ENCODE measurements at places on chromosomes 13 and 19.

DNA sequence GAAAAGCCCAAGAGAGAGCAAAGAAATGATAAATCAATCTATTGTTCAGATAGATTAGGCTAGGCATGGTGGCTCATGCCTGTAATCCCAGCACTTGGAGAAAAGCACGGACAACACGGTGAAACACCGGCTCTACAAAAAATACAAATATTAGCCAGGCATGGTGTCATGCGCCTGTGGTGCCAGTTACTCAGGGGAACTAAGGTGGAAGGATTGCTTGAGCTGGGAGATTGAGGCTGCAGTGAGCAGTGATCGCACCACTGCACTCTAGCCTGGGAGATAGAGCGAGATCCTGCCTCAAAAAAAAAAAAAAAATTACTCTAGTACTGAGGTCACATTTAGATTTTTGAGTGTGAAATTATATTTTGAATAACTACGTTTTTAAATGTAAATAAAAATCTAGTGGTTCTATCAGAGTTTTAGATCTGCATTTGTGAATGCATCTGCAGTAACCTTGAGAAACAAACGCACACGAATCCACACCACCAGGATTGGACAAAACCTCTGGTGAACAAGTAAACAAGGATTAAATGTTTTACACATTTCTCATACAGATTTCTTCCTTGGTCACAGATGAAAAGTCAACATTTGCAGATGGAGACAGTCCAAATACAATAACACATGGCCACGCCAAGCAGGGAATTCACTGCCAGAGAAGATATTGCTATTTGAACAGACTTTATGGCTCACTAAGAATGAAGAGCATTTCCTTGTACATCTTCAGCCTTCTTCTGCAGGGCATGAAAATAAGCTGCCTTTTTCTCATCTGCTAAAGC lies 917.6 kb downstream of the PCDH9 start:
- no peak for DNase-seq

DNA sequence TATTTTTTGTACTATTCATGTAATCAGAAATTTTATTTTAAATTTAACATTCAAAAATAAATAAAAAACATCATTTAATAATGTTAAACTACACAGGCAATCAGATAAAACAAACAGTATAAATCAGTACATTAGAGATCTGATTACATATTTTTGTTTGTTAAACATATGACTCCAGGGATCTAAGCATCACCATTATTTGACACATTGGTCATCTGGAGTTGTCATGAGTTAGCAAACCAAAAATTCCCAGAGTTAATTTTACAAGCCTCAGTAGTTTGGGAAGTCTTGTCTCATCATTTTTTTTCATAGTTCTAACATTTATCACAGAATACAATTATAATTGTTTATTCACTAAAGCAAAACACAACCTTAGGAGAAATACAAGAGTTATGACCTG lies 770.8 kb upstream of the SLITRK6 start:
- DNase-seq = no peak

DNA sequence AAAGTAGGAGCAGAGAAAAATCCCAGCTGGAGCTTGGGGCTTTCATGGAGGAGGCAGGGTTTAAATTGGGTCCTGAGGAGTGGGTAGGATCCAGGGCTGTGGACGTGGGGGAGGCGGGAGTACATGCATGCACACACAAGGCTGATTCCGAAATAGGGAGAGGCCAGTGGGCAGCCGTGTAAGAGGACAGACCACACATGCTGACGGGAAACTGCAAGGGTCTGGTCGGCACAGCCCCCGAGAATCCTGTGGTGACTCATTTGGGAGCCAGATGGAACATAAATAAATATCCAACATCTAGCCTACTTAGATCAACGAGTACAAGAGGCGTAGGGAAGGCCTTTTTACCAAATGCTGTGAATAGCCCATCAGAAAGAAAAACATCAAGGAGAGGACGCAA lies 216.3 kb upstream of the ZNF507 start:
- no peak for DNase-seq

- no peak for DNase-seq
These were observed 98.9 kb upstream of the SIAH3 start for GRCh38 chr13:45950386-45951000.

- no peak for DNase-seq
These were observed 6.4 kb downstream of the ZNF808 start for GRCh38 chr19:52533901-52534300.

- DNase-seq = no peak
These were observed 29.2 kb downstream of the SIPA1L3 start for GRCh38 chr19:37936166-37936565.

DNA sequence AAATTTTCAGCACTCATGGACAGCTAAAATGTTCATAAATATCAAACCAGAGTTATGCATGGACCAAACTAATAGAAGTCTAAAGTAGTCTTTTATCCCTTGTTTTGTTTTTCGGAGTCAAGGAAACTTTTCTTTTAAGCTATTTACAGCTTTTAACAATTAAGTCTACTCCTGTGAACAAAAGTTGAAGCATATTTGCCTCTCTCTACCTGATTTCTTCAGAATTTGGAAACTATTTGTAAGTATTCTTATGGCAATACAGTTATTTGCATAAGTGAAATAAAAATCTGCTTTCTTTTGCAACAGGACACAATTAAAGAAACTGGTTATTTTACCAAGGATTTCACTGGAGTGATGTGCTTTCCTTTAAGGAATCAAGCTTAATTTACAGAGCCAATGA lies 47.1 kb upstream of the ANKRD10 start:
- DNase-seq = no peak

- DNase-seq = peak; percentile 1
These were observed 688 bp downstream of the ZNF606 start for GRCh38 chr19:58001895-58002369.

DNA sequence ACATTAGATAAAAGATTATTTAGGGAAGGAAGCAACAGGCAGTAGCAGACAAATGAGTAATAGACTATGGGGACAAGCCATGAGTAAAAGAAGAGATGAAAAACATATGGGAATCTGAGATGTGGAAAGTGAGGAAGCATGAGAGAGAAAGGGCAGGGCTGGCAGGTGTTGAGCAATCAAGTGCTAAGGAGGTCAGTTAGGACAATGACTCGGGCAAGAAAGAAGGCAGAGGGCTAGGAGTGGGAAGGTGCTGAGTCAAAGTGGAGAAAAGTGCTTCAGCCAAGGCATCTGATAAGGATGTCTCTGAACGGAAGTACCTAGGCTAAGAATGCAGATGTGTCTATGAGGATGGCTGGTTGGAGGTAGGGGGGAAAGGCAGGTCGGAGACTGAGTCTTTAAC lies 291.9 kb upstream of the HTR2A start:
- no peak for DNase-seq

- DNase-seq = no peak
These were observed 8.3 kb downstream of the IRS2 start for GRCh38 chr13:109778102-109778542.

- DNase-seq = no peak
These were observed 34.4 kb upstream of the VWA8 start for GRCh38 chr13:41995336-41995735.

DNA sequence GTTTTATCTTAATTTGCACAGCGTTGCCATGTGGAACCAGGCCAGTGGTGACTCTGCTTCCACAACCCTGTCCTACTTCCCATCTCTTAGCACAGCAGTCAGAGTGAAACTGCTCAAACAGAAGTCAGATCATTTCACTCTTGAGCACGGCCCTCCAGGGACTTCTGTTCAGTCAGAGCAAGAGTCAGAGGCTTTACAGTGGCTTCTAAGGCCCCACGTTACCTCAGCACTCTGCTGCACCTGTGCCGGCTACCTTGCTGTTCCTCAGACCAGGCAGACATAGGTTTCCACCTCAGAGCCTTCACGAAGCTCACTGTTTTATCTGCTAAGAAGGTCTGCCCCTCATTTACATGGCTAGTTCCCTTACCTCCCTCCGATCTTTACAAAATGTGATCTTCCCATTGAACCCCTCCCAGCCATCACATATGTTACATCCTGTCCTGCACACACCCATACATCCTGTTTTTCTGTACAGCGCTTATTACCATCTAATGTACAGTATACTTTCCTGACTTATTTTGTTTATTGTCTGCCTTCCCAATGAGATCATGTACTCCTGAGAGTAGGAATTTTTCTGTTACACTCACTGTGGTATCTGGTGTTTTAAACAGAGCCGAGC lies 41.6 kb downstream of the TM9SF2 start:
- no peak for DNase-seq

- DNase-seq = no peak
These were observed 809.5 kb upstream of the SLITRK6 start for GRCh38 chr13:86608701-86609100.

- peak; percentile 89 for DNase-seq
These were observed 103.2 kb downstream of the GADD45B start for GRCh38 chr19:2578901-2579677.

DNA sequence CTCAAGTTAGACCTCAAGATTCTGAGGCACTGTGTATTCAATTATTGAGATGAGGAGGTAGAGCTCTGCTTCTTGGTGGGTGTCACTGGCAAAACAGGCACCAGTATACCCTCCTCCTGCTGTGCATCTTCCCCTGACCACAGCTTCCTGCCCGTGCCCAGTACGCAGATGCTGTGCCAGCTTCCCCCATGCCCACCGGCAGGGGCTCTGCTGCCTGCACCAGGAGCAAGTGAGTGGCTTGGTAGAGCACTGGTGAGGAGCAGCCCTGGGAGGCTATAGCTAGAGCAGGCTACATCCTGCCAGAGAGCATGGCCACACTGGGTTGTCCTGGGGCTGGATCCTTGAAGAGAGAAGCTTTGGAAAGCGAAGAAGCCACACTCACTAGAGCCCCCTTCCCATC lies 21.0 kb upstream of the RNF17 start:
- no peak for DNase-seq

DNA sequence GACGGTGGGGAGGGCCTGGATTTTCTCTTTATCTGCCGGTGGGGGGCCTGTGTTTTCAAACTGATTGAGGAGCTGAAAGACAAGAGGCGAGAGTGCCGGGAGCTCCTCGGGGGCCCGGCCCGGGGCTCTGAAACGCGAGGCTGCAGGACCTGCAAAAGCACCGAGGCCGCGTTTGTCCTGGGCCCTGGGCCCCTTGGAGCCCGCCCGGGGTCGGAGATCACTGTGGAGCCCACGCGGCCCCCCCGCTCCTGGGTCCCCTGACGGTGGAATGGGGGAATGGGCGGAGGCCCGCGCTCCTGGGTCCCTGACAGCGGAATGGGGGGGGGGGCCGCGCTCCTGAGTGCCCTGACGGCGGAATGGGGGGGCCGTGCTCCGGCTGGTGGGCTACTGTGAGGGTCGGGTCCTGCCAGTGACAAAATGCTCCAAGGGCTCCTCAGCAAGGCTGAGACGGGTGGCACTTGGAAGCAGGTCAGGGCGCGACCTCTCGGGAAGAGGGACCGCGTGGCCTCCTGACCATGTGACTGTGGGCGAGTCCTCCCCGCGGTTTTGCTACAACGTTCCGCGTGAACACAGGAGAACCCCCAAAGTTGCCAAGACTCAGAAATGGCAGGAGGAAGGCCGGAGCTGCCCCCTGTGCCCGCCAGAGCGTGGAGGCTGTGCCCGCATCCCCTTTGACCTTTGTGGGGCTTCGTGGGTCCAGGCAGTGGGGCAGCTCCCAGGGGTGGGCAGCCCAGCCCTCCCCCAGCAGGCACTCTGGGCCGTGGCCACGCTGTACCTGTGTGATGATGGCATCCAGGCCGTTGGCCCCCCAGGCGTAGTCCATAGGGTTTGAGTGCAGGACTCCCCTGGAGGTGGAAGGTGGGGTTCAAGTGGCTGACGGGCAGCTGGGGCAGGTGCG lies 9.5 kb downstream of the FGF22 start:
- DNase-seq = no peak

- no peak for DNase-seq
These were observed 589 bp downstream of the RBM26 start for GRCh38 chr13:79405501-79405830.

GRCh38 chr13:93217721-93218261 lies 8.8 kb upstream of the GPC6 start:
- DNase-seq = no peak

GRCh38 chr13:113489549-113490495 lies 689 bp downstream of the DCUN1D2 start:
- peak; percentile 68 for DNase-seq

- DNase-seq = no peak
These were observed 901.4 kb downstream of the EFNB2 start for GRCh38 chr13:105634059-105634458.

DNA sequence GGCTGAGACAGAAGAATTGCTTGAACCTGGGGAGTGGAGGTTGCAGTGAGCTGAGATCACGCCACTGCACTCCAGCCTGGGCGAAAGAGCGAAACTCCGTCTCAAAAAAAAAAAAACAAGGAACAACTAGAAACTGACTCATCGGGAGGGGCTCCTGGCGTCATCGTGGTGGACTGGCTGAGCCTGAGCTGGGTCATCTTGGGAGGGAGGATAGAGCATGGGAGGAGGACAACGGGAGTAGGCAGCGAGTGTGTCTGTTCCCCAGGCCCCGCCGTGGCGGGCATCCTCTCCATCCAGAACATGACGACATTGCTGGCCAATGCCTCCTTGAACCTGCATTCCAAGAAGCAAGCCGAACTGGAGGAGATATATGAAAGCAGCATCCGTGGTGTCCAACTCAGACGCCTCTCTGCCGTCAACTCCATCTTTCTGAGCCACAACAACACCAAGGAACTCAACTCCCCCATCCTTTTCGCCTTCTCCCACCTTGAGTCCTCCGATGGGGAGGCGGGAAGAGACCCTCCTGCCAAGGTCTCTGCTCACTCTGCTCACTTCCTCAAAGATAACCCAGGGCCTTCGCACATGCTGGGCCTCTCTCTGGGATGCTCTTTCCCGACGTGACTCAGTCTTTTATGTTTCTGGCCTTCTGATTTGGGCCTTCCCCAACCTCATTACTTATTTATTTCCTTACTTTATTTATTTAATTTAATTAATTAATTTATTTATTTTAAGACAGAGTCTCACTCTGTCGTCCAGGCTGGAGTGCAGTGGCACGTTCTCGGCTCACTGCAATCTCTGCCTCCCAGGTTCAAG lies 16.6 kb downstream of the DDX39A start:
- peak; percentile 51 for DNase-seq

DNA sequence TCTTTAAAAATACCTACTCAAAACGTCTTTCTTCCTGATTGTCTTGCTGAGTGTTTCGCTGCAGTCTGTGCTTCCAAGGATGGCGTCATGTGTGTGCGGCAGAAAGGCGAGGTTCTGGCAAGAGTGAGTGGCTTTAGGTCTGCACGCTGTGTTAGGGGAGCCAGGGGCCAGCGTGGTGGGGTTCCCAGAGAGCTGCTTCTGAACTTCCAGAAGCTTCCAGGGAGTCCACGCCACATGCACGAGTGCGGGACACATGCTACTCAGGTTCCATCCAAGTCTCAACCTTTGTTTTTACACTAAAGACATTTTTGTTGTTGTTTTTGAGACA lies 67.9 kb downstream of the ATP11A start:
- no peak for DNase-seq
